ENCODE measurements at places on chromosomes 5 and 9.

DNA sequence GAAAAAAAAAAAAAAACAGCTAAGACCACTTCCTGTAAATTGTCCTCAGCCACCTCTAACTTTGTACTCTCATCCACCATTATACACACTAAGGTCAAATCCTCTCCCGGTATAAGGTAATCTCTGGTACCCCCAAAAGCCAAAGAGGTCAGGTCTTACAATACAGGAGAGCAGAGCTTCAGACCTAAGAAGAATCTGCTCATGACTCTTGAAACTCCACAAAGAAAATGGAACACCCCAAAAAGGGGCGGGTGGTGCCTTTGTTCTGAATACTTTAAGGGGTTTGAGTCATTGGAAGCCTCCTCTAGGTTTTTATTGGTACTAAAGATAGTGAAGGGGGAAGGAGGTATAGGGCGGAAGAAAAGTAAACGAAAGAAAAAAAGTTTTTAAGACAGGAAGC lies 69.8 kb downstream of the COL15A1 start:
- no peak for DNase-seq

DNA sequence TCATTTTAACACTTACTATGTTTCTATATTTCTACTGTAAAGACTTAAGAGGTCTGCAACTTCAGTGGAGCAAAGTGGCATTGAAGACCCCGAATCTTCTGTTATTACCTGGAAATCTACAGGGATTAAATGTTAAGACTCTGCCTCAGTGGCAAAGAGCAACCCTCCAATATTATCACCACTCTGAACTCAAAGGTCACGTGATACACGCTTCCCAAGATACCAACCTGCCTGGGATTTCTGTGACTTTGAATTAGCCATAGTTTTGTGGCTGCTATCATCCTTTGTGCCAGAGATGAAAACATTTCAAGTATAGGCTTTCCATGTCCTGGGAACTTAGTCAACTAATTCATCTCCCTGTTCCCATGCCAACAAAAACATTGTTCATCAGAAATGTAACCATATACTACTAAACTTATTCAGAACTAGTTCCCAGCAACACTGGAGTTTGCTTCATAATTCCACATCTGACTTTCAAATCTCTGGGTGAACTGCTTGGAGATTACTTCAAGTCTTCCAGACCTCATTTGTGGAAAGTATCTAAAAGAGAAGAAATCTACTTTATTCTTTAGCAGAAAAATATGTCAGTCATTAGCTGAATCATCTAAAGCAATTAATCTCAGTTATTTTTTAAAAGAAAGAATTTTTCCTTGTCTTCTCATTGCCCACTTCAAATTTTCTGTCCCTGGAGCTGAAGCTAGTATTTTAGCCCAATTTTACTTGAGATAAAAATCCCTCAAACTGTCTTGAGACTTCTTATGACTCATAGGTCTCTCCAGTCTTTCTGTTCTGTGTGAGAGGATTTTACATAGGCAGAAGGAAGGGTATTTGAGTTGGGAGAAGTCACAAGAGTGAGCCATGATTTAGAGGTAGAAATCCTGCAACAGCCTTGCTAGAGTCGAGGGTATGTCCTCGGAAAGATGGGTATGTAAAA lies 83.0 kb downstream of the ZNF462 start:
- DNase-seq: no peak

GRCh38 chr5:7770436-7770835 lies 80.5 kb downstream of the CFAP90 start:
- DNase-seq: no peak

DNA sequence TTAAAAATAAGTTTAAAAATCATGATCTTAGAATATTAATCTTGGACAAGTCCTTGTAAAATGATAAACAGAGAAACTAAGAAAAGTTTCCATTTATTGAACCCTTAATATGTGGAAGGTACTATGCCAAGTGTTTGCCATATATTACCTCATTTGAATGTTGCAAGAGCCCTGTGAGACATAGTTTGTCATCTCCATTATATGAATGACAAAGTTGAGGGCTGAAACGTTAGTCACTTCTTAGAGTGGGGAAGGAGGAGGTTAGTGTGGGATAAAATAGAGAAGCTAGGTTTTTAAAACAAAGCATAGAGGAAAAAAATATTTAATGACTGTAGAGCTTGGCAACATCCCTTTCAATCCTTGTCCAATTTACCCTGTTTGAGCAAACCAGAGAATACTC lies 2.0 kb downstream of the TNC start:
- DNase-seq: no peak

DNA sequence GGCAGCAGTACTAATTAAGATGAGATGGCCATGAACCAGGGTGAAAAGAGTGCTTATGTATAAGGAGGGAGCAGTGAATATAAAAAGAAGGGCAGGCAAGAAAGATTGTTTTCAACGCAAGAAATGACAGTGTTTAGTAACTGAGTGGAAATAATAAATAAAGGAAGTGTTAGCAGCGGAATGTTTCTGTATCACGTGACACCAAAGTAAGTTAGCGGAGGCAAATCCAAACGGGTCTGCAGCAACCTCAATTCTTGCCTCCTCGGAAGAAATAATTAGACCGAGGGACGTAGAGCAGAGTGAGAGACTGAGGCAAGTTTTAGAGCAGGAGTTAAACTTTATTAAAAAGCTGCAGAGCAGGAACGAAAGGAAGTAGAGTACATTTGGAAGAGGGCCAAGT lies 15.4 kb upstream of the GAS1 start:
- DNase-seq: no peak

GRCh38 chr9:134666831-134667230 lies 25.2 kb downstream of the COL5A1 start:
- DNase-seq: no peak

DNA sequence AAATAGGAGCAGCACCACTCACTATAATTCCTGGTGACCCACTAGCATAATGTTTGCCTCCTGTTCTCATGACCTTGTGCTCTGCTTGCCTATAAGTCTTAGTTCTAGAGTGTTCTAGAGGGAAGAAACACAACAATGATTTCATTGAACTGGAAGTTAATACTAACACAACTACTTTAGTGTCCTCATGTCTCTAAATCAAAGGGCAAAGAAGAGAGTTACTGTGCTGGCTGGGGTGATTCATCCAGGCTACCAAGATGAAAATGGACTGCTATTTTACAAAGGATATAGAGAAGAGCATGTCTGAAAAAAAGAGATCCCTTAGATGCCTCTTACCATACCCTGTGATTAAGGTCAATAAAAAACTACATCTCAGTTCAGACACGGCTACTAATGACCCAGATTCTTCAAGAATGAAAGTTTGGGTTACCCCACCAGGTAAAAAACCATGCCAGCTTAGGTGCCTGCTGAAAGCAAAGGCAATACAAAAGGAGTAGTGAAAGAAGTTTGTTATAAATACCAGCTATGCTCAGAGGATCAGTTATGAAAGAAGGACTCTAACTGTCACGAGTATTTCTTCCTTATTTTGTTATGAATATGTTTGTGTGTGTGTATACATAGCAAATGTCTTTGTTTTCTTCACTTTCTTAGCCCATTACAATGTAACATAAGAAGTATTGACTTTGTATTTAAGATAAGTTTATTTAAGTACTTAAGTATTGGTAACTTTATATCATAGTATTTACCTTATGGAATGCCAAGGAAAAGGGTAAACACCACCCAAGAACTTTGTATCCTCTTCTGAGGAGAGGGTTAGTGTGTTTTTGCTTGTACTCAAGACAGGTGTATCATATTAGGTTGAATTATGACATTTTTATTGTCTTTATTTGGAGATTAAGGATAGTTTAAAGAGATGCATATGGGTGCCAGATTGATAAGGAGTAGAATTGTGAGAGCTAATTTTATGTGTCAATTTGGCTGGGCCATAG lies 314.1 kb upstream of the PTGER4 start:
- no peak for DNase-seq

DNA sequence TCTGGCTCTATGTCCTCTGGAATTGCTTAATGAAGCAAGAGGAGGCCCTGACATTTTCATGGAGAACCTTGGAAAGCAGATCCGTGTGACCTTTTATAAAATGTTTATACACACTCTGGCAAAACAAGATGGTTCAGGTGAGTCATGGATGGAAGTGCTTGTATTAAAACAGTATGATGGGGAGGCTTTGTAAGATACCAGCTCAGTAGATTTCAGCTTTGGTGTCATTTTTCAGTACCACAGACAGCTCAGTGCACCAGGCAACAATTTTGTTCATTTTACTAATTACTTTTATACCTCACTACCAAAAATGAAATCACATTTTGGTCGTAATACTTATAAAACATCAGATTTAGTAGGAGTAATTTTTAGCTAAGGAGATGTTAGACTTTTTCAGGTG lies 5.2 kb downstream of the KCNN2 start:
- DNase-seq: no peak

- no peak for DNase-seq
Observed at GRCh38 chr9:114131808-114132549, 23.4 kb upstream of the COL27A1 start.

- DNase-seq: no peak
Observed at GRCh38 chr5:2753452-2754420, 2.3 kb upstream of the IRX2 start.

DNA sequence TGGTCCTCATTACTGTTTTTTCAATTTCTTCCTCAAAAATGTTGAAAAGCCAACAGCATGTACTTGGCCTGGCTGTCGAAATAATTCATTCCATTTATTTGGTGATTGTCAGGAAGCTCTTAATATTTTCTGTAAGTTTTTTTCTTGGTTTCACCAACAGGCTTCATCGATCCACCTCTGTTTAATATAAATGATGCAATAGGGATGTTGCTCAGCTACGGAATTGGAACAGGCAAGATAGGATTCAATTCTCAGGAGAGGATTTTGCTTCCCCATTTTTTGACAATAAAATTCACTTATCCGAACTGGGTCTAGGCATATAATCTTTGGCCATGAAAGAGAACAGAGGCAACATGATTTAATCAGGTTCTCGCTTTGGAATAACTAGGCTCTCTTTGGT lies 30.8 kb downstream of the C5 start:
- no peak for DNase-seq
